ENCODE measurements at places on chromosomes 11 and 22.

DNA sequence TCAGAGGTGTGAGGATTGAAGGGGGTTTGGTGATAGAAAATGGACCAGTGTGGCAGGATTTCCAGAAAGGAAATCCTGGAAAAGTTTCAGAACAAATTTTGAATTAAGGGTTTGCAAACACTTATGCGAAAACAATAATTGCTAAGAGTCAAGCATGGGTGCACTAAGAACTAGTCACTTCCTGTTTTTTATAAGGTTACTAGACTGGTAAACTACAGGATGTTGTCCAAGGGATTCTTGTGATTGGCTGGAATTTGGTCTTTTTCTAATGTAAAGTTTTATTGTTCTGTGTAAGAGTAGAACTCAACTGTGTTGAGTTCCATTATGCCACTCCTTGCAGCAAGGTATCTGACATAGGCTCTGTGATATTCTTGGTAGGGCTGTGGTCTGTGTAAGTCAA lies 54.1 kb downstream of the LIF start:
- DNase-seq, result no peak

DNA sequence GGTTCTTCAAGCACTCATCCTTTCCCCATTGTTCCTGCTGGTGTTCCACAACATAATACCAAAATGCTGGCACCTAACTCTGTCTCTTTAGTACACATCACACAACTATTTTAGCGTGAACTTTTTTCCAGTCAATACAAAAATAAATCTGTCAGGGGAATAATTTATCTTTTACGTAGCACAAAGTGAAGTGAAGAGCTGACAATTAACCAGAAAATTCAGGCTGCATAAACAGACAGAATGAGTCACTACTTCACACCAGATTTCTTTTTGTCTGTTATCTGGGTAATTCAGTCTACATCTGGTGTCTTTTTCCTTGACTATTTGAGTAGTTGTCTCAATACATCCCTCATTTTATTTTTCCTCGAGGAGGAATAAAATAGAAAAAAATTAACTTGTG lies 7.9 kb upstream of the ETS1 start:
- no peak for DNase-seq

DNA sequence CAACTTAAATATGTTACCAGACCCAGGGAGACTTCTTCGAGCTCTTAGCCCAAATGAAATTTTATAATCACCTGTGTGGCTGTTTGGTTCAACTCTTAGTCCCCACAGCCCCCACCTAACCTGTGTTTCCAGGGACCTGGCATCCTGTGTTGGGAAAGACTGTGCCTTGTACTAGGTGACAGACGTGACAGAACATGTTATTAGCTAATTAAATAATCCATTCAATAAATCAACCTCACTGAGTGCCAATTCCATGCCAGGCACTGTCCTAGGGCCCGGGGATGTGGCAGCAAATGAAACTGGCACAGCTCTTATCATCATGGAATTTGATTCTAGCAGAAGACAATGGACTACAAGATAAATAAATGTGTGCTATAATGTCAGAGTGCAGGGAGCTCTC lies 431.9 kb downstream of the MIAT start:
- DNase-seq, result no peak

DNA sequence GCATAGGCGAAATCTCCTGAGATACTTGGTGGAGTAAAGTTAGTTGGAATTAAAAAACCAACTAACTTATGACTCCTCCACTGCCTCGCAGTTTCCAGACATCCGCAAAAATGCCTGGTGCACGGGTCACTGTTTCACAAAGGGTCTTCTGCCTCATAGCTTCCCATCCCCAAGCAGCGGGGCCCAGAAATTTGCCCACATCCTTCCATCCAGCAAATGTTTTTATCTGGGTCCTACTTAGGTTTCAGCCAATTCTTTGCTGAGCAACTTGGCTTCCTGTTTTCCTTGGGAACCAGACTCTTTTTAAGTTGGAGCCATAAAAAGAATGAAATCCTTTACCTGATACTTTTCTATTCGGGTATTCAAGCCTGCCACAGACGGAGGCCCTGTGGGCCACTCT lies 36.2 kb downstream of the FZD4 start:
- no peak for DNase-seq

DNA sequence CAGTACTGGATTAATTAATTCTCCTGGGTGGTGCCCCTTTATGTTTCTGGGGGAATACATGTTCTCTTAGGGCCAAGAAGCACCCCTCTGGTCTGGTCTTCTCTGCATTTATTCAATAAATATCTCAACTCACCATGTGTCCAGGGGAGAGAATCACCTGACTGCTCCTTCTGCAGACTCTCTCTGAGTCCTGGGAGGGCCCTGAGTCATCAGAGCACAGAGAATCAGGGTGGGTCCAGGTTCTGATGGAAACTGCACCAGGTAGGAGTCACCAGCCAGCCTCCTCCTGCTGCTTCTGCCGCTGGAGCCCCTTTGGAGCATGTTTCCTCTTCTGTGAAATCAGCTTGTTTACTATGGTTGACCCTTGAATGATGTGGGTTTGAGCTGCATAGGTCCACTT lies 107.7 kb upstream of the PLET1 start:
- no peak for DNase-seq

Data from activated CD4-positive, alpha-beta T cell treated with anti-CD3 and anti-CD28 coated beads for 1 hour (primary cell).